A549 treated with CpdA at 1 μM for 4 hours (cell line): ENCODE measurements at places on chromosomes 7 and 10. TPM values are rescaled to one million over a fixed set of nuclear protein-coding genes. Genes with fewer than 3 reads are reported as not detected.

TNPO3 gene
- 41.4 to 46.5 TPM (median 44.2 TPM) in 5 replicates for total RNA-seq

MDFIC gene
- 18.2 to 26.9 TPM (median 24.0 TPM) in 5 replicates for total RNA-seq

ATP6V0A4 gene
- 0.22 to 0.58 TPM (median 0.26 TPM) in 5 replicates for total RNA-seq

AFAP1L2 gene
- total RNA-seq, result 20.9 to 28.2 TPM (median 27.3 TPM) in 5 replicates

FAM25A gene
- total RNA-seq, result 1.1 TPM in 1 of 5 replicates, not detected in the others

GRM3 gene
- total RNA-seq, result not detected in 5 replicates

HKDC1 gene
- 17.3 to 24.6 TPM (median 19.4 TPM) in 5 replicates for total RNA-seq

SORCS1 gene
- not detected in 5 replicates for total RNA-seq

ITPRIP gene
- 57.4 to 80.2 TPM (median 73.0 TPM) in 5 replicates for total RNA-seq

ZNF485 gene
- total RNA-seq, result 1.6 to 2.8 TPM (median 2.1 TPM) in 5 replicates

SYNPO2L gene
- total RNA-seq, result 0.03 TPM in 1 of 5 replicates, not detected in the others

EBLN1 gene
- 0.08 TPM in 1 of 5 replicates, not detected in the others for total RNA-seq

DKK1 gene
- total RNA-seq, result 302 to 387 TPM (median 332 TPM) in 5 replicates

ITPRID1 gene
- total RNA-seq, result not detected in 5 replicates

NEURL1 gene
- total RNA-seq, result 0.21 to 0.54 TPM (median 0.43 TPM) in 5 replicates

BUB3 gene
- 172 to 206 TPM (median 180 TPM) in 5 replicates for total RNA-seq

DNAH11 gene
- total RNA-seq, result 0.05 to 0.20 TPM (median 0.10 TPM) in 5 replicates

FGFBP3 gene
- total RNA-seq, result 1.6 to 2.7 TPM (median 2.4 TPM) in 5 replicates

ENKUR gene
- total RNA-seq, result 0.09 to 0.29 TPM (median 0.22 TPM) in 4 of 5 replicates, not detected in the other

PDK4 gene
- total RNA-seq, result 3.8 to 6.7 TPM (median 4.9 TPM) in 5 replicates

ACTA2 gene
- 17.2 to 21.8 TPM (median 18.5 TPM) in 5 replicates for total RNA-seq

ANKRD30A gene
- 0.37 to 1.4 TPM (median 1.0 TPM) in 5 replicates for total RNA-seq

PNLIPRP2 gene
- 0.09 to 0.13 TPM (median 0.10 TPM) in 3 of 5 replicates, not detected in the others for total RNA-seq

MACC1 gene
- total RNA-seq, result not detected in 5 replicates

LIPF gene
- total RNA-seq, result not detected in 5 replicates

LRIT1 gene
- not detected in 5 replicates for total RNA-seq

ATP5F1C gene
- 275 to 321 TPM (median 290 TPM) in 5 replicates for total RNA-seq

ABCB1 gene
- total RNA-seq, result 0.08 to 0.18 TPM (median 0.15 TPM) in 3 of 5 replicates, not detected in the others

PODXL gene
- total RNA-seq, result 44.7 to 71.9 TPM (median 60.4 TPM) in 5 replicates

STAM gene
- 24.6 to 30.8 TPM (median 26.5 TPM) in 5 replicates for total RNA-seq

NKX6-2 gene
- total RNA-seq, result 0.17 to 0.23 TPM (median 0.23 TPM) in 5 replicates

PRKCQ gene
- total RNA-seq, result 4.0 to 5.1 TPM (median 4.4 TPM) in 5 replicates

FAM131B gene
- total RNA-seq, result 0.48 to 0.73 TPM (median 0.54 TPM) in 5 replicates

UNCX gene
- 0.05 to 0.08 TPM (median 0.06 TPM) in 3 of 5 replicates, not detected in the others for total RNA-seq

FRMD4A gene
- 3.8 to 6.0 TPM (median 4.6 TPM) in 5 replicates for total RNA-seq

MBL2 gene
- not detected in 5 replicates for total RNA-seq

STEAP1 gene
- total RNA-seq, result 13.4 to 15.6 TPM (median 14.5 TPM) in 5 replicates

SFRP4 gene
- 2.8 to 4.8 TPM (median 3.6 TPM) in 5 replicates for total RNA-seq

SLC16A12 gene
- total RNA-seq, result 0.03 to 0.11 TPM in 2 of 5 replicates, not detected in the others

VWDE gene
- 0.31 to 0.84 TPM (median 0.48 TPM) in 5 replicates for total RNA-seq
